Epithelial cell of esophagus (primary cell): ENCODE measurements at places on chromosomes 12 and 14.

- no peak for DNase-seq
Measured at GRCh38 chr12:131511803-131512561, 198.9 kb upstream of the SFSWAP start.

DNA sequence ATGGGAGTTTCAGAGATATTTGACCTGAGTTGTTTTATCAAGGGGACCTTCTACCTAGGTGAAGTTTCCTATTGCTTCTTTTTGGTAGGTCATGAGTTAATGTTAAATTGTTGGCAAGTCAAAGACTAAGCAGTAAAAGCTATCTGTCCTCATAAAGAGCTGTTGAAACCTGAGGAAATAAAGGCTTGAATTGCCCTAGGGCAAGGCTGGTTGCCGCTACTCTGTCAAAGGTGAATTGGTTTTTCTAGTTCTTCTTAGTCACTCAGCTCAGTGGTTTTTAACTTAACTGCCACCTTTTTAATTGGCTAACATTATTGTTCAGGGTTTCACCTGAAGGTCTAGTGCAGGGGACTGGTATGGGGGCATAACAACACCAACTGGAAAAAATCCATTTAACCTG lies 441.6 kb upstream of the FBXO33 start:
- DNase-seq = peak; percentile 13

GRCh38 chr12:127336416-127336815 lies 930.6 kb upstream of the TMEM132C start:
- DNase-seq = peak; percentile 75

- no peak for DNase-seq
Measured at GRCh38 chr14:20555845-20556244, 5.0 kb downstream of the RNASE9 start.

GRCh38 chr12:127268706-127269425 lies 998.1 kb upstream of the TMEM132C start:
- no peak for DNase-seq

DNA sequence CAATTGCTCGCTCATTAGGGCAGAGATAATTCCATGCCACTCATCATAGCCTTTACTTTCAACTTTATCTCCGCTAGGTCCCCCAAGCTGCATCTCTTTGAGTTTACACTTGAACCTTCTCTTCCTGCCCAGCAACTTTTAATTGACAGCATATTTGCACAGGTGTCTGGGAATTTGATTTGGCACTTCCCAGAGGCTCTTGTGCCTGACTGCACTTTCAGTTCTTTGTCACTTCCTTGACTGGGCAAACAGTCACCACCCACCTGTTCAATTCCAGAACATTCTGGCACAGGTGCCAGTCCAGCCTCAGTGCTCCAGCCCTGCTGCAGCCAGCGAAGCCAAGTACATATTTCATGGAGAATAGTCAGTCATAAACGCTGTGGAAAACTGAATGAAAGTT lies 110.1 kb upstream of the LRIG3 start:
- DNase-seq = no peak

DNA sequence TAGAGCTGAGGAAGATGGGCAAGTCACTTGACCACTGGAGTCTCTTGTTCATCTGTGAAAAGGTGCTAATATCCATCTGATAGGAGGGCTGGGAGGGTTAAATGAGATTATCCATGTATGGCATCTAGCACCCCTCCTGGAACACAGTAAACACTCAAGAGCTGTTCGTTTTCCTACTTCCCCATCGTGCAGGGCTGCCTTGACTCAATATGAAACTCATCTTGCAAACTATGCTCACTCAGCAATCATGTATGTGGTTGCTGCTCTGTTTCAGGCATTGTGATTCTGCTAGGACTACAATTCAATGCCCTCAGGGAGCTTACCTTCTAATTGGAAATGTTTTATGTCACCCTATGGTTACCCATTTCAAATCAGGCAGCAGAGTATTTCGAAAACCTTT lies 395.6 kb downstream of the BCAT1 start:
- no peak for DNase-seq

DNA sequence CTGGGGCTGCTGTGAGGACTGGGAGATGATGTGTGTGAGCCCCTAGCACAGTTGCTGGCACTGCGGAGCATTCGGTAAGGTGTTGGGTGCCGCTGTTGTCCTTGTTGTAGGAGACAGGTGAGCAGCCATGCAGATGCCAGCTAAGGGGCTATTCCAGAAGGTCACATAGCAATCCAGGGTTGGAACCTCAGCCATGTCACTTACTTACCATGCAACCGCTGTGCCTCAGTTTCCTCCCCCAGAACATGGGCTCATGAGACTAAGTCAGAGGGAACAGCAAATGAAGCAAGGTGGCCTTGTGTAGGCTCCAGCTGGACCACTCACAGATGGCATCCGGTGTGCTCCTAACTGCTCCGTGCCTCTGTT lies 13.2 kb downstream of the DTX1 start:
- no peak for DNase-seq

GRCh38 chr14:104558231-104559027 lies 21.1 kb upstream of the C14orf180 start:
- no peak for DNase-seq

DNA sequence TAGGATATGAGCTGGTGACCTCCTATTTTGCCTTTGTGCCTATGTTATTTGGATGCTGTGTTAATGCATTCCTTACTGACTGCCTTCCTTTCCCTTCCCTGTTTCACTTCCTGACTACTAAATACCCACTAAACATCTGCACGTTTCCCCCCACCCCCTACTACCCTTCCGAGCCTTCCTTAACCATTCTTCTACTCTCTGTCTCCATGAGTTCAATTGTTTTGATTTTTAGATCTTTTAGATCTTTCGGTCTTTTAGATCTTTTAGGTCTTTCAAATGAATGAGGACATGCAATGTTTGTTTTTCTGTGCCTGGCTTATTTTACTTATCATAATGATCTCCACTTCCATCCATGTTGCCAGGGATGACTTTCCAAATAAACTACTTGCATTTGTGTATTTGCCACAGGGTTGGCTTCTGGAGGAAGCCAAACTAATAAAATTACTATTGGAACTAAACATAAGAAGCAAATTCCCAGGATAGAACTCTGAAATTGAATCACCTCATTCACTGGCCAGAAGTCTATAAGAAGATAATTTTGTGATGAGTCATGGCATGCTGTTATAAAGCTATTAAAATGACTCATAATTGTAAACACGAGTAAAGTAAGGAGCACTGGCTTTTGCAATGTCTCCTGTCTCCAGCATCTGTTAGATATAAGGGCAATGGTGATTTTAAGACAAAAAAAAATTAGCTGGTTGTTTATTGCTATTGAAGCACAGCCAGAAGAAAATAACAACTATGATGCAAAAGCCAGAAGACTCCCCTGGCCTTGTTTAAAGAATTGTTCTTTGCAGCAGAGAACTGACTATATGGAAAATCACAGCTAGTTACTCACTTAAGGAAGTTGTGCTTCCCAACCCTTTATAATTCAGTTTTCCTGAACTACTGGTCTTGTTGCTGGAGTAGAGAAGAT lies 586.3 kb downstream of the LRFN5 start:
- DNase-seq = peak; percentile 85

DNA sequence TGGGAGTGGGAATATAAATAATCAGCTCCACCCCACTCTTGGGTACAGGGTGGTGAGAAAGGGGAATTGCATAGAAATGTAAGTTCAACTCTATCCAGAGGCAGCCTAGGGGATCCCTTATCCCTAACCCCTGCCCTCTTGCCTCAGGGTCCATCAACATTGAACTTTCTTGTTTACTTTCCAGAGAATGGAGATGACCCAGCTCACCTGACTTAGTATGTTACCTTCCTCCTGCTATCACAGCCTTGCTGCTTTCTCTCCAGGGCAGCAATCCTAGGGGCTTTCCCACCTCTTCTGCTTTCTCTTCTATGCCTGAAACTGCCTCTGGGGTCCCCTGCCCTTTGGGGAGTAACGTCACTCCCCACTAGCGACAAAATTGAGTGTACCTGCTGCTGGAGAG lies 2.7 kb downstream of the LRP1 start:
- no peak for DNase-seq

GRCh38 chr14:74697543-74697942 lies 15.3 kb downstream of the AREL1 start:
- DNase-seq = peak; percentile 62

- DNase-seq = peak; percentile 17
Measured at GRCh38 chr12:41367726-41368405, 179.7 kb downstream of the PDZRN4 start.

DNA sequence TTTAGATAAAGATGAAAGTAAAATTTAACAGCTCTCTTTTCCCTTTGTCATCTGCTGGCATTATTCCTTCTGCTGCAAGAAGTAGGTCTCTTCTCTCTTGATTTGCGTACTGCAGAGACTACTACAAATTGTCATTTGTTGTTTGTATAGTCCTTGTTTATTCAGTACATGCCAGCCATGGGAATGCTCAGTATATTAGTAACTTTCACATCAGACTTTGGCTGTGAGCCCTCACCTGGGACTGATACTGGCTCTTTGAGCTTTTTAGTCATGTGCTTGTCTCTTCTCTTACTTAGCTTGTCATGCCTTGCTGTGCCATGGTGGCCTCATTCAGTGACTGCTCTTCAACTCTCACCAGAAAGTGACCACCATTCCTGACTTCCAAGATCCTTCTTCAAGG lies 169.8 kb downstream of the PRKCH start:
- peak; percentile 39 for DNase-seq

GRCh38 chr14:64440494-64440893 lies 24.8 kb upstream of the AKAP5 start:
- DNase-seq = no peak

- DNase-seq = peak; percentile 18
Measured at GRCh38 chr12:102182635-102183034, 15.0 kb downstream of the PMCH start.

- peak; percentile 96 for DNase-seq
Measured at GRCh38 chr14:95460647-95461478, 55.6 kb downstream of the SYNE3 start.

- DNase-seq = peak; percentile 24
Measured at GRCh38 chr14:26966908-26967307, 369.1 kb upstream of the NOVA1 start.

DNA sequence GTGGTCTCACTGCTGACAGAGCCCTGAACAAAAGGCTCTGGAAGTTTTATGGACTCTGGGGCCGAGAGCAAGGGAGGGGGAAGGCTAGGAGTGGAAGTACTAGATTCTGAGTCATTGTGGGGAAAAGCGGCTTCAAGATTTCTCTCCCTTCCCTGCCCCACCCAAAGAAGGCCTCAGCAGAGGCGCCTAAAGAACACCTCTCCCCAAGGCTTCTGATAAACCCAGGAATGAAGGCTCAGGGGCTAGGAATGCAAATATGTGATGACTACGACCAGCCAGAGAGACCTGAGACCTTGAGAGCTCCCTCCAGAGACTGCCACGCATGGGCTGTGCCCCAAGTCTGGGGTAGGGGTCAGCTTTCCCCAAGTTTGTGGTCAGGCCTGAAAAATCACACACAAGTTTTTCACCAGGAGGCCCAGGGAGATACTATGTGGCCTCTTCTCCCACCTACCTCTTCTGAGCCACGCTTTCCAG lies 130.7 kb upstream of the HIF1A start:
- peak; percentile 97 for DNase-seq

DNA sequence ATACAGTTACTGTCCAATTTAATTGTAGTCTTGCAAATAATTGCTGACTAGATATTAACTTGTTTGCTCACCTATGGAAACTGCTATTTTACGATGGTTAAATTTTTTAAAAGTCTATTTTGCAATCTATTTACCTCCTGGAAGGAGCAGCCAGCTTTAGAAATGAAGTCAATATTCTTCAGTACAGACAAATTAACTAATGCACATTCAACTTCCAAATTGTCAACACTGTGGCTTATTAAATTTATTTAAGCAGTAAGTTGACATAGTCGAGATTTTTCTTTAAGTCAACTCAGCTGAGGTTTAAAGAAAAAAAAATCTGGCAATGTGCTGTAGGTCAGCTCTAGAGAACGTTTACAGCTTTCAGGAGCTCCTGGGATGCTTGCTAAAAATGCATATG lies 221.2 kb downstream of the SSPN start:
- DNase-seq = no peak

DNA sequence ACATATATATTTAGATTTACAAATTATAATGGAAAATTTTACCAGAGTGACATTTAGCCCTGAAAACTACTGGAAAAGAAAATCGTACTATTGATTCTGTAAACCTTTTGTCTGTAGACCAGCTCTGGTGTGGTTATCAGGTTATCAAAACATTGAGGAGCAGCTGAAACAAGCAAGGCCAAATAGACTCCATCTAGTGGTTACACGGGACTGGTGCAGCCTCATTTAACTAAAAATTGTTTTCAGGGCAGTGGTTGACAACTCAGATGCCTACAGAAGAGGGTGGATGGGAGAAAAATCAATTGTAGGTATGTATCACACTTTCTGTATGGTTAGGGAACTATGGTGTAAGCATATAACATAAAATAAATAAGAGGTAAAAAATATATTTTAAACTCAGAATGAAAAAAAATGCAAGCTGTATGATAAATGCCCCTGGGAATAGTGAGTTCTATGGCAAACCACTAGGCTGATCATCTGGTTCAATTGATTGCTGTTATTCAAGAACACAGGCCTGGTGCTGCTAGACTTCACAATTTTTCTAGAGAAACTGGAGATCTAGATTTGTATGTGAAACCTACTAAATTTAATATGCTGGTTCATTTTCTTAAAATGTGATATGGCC lies 51.2 kb downstream of the ACSS3 start:
- peak; percentile 51 for DNase-seq

DNA sequence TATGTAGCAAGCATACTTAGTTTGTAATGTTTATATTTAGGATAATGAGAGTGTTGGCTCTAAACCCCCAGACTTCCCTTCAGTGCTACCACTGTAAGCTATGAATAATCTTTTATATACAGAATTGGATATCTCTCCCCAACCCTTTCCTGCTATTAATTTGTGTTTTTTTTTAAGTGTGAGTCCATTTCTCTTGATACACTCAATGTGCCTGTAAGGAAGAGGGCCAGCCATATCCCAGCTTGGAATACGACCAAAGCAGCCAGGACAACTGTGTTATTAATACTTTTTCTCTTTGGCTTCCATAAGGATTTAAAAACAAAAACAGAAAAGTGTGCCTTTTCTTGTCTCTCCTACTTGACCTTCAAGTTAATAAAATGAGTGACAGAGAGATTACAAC lies 116.7 kb downstream of the SNAPC1 start:
- DNase-seq = no peak

DNA sequence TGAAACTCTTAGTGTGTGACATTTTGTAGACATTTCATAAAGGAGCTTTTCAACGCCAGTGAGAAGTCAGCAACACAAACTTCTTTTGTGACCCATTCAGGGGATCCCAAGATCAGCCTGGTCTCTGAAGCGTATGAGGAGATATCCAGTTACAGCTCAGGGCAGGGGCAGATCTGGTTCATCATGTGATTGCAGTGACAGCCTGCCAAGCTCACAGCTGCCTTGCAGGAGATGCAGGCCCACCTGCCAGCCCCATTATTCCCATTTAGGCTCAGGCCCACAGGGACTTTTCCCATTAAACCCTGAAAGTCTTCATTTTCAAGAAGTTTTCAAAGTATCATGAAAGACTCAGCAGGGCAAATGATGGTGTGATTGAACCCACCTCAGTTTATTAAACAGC lies 38.3 kb downstream of the SRGAP1 start:
- no peak for DNase-seq
